BE2C (cell line): ENCODE measurements at places on chromosomes 2 and 18.

- DNase-seq = no peak
Measured at GRCh38 chr2:129008055-129008880, 689.6 kb upstream of the HS6ST1 start.

- no peak for DNase-seq
Measured at GRCh38 chr2:75142081-75142480, 57.2 kb downstream of the TACR1 start.

DNA sequence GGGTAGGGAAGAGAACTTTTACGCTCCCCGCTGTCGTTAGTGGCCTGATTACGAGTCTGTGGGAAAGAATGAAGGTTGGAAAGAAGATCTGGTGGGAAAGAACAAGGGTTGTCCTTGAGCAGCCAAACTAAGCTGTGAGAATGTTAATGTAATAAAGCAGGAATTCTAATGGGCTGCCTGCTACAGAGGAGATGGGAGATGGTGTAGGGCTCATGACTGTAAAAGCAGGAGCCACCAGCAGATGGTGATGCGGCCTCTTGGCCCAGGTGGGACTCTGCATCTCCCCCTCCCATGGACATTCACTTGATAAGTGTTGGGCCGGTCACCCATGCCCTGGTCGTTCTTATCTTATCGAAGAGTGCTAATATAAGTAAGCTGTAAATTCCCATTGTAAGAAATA is 150.0 kb downstream of the NEDD4L start:
- DNase-seq = peak; percentile 36

DNA sequence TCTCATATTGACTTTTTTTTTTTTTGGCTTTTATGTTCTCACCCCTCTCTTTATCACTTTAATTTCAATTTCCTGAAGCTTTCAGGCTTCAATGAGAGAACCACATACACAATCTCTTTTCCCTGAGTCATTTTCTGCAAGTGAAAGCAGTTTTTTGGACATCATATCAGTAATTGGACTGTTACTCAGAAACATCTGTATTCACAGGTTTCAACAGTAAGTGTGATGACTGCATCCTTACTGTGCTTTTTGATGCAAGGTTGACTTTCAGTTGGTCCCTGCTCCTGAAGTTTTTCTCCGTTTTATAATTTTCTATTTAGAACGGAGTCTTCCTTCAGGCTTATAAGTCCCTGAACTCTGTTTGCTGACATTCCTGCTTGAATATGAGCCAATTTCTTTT is 70.5 kb upstream of the CCBE1 start:
- DNase-seq = no peak
